T-helper 17 cell (primary cell): ENCODE measurements at places on chromosomes 6 and 20. TPM values are rescaled to one million over a fixed set of nuclear protein-coding genes. Genes with fewer than 3 reads are reported as not detected.

DNA sequence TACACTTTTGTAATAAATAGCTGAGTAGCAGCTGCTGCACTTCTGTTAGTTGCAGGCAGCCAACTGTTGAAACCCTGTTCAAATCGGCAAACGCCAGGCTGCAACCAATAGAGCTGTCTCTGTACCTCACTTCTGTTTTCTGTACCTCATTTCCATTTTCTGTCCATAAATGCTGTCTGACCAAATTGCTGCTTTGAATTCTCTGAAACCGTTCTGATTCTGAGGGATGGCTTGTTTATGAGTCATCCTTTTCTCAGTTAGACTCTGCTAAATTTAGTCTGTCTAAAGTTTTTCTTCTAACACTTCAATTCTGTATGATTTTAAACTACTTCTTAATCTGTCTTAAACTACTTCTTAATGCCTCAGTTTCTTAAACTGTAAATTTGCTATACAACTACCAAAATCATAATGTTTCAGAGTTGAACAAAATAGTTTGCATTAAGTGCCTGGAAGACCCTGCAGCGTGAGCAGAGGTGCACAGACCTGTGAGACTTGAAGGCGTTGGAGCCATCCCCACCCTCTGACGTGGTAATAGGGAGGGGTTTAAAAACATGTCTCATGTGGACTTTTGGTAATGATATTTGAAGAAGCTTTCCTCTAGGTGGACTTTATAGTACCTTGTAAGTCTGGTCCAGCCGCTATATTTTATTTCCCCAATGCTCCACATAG, 9.6 kb downstream of the BTNL2 start:
- DNase-seq = no peak

DNA sequence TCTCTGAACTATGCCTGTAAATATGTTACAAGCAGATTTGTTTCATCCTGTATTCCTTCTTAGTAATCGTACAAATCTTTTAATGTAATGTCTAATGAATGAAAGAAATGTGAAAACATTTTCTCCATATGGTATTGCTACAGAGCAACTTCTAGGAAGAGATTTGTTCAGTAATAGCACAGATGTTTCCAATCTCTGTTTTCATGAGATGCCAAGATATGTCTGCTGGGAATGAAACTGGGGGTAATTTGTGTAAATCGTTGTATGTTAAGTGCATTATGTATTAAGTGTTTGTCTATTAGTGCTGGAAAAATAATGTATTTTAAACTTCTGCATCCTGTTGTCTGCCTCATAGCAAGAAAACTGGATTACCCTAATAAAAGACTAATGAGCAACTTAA, 722.2 kb upstream of the EYS start:
- no peak for DNase-seq

DNA sequence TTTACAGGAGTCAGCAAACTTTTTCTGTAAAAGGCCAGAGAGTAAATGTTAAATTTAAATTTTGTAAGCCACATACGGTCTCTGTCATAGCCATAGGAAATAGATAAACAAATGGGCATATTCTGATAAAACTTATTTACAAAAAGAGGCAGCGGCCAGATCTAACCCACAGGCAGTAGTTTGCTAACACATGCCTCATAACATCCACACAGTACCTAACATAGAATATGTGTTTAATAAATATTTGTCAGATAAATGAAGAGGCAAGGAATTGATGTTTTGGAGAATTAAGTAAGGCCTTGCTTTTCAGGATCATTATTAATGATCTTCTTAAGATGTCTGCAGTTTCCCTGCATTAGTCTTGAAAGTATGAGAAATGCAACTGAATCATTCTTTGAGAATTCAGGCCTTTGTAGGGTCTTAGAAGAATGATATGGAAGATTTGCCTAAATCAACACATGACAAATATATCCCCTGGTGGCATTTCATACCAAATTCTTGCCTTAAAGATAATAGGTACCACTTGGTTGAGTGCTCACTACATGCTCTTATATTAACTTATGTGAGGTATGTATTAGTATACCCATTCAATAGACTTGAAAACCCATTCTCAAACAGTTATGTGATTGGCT, 39.3 kb upstream of the TRAM2 start:
- no peak for DNase-seq

- DNase-seq = no peak
Observed at GRCh38 chr20:8656335-8656734, 412.6 kb upstream of the PLCB4 start.

The FOXQ1 gene
- not detected for total RNA-seq

- no peak for DNase-seq
Observed at GRCh38 chr6:5665173-5665572, 341.6 kb downstream of the NRN1 start.

DNA sequence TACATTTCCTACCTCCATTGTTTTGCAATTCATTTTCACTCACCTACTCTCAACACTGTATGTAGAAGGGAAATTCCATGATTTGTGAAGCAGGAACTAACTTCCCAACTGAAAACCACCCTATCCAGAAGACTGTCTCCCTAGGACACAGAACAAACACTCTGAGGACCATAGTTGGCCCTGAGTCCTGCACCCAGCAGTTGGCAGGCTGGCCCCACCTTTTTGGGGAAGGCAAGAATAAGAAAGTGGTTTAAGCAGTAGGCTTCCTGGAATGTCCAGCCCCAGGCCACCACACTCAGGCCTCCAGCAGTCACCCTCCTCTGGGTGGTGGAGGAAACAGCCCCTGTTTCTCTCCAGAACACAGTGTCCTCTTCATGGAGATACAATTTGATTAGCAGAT, 258.8 kb downstream of the ARHGAP18 start:
- no peak for DNase-seq

GRCh38 chr20:40055711-40056110, 633.3 kb downstream of the MAFB start:
- no peak for DNase-seq

The FAM217A gene
- not detected for total RNA-seq

- DNase-seq = no peak
Observed at GRCh38 chr20:31675828-31676608, 38.3 kb downstream of the COX4I2 start.

The USP49 gene
- 2.1 TPM for total RNA-seq

The COL12A1 gene
- 0.08 TPM for total RNA-seq

DNA sequence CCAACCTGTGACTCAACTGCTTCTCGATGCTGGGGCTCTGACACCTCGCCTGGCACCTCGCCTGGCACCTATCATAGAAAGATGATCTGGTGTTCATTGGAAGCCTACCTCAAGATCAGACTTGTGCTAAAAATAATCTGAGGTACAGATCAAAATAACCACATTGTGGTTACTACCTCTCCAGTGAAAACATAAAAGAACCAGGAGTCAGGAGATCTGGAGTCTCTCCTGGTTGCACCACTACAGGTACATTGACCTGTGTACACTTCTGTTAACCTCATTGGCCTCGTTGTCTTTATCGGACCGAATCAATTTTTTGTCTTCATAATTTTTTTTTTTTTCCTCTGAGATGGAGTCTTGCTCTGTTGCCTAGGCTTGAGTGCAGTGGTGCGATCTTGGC, 695.9 kb downstream of the HDGFL1 start:
- DNase-seq = no peak

DNA sequence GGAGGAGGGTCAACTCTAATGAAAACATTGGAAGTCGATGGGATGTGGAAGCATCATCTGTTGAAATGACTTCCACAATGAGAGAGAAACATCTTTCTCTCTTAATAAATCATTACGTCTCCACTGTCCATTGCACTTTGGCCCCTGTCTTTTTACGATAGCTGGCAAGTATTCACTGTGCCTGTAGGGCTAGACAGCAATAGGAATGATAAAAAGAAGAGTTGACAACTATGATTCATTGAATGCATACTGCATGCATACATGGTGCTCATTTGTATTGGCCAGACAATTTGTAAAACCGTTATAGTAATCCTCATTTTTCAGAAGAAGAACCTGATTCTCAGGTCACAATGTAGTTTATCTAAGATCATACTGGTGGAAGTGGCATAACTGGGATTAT, 220.3 kb downstream of the KCNQ5 start:
- no peak for DNase-seq

DNA sequence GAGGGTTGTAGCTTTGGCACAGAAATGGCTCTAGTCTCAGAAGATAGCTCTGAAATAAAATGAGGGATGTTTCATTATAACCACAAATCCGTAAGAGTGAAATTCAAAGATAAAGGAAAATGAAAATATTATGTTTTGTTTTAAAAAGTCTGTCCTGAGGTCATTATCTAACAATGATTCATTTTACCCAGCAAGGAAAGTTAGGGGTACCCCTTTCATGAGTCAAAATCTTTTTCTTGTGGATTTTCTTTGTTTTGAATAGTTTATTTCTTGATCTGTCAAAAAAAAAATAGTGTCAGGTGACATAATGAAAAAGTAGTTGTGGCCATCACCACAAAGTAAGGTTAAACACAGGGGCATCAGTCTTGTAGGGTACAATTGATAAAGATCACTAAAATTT, 59.7 kb upstream of the MYB start:
- no peak for DNase-seq

The FOXF2 gene
- not detected for total RNA-seq

The HLA-DPA1 gene
- 71.2 TPM for total RNA-seq

The ENPP1 gene
- 1.7 TPM for total RNA-seq

The COL21A1 gene
- not detected for total RNA-seq

The HLA-DOB gene
- 6.6 TPM for total RNA-seq

DNA sequence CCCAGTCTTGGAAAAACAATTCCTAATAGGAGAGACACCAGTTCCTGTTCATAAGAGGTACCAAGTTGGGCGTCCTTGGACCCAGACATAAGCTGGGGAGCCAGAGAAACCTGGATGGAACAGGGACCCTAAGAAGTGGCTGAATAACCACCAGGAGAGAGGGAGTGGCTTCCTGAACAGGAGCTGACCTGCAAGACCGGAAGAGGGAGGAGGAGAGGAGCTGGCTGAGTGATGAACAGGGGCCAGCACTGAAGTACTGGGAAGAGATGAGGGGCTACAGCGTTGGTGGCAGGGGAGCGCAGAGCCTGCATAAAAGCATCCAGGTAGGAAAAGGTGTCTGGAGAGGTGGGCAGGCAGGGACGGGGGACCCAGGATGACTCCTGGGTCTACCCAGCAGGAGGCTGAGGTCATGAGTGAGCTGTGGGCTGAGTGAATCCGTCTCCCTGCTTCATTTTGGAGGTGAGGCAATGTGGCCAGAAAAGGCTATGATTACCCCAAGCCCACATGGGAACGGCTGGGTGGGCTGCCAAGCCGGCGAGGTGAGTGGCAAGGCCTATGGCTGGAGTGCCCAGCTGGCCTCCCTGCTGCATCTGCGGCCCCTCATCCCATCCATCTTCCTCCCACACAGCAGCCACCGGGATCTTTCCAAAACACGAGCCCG, 34.4 kb upstream of the ZFAND3 start:
- no peak for DNase-seq

DNA sequence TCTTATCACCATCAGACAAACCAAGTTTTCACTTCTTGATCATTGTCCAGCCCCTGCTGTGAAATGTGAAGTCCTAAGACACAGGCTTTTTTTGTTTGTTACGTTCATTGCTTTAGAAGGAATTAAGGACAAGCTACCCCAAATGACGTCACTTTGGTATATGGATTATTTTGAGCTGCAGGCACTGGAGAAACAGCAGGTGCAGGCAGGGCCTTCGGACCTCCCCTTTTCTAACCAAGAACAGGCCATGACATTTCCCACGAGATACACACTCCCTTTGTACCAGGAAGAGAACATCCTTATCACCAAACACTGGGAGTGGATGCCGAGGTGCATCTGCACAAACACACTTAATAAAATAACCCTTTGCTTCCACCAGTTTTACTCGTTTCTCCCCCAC, 418.0 kb upstream of the SULF2 start:
- DNase-seq = no peak

DNA sequence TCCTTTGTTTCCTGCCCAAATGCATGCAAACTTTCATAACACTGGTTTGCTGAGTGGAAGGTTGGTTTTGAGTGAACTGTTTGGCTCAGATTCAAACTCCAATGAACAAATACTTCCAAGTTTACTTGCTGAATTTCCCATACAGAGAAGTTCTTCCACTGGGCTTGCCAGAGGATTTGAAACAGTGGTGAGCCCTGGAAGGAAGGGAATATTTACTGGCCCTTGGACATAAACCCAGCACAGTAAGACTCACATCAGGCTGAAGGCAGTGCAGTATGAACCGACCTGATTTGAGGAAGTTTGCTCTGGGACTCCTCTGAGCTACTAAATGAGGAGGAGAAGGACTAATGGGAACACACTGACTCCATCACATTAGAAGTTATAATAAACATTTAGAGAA, 3.8 kb downstream of the TRAF3IP2 start:
- DNase-seq = no peak

The STMND1 gene
- total RNA-seq = not detected

The SLC17A1 gene
- not detected for total RNA-seq

The AIF1 gene
- 8.1 TPM for total RNA-seq

DNA sequence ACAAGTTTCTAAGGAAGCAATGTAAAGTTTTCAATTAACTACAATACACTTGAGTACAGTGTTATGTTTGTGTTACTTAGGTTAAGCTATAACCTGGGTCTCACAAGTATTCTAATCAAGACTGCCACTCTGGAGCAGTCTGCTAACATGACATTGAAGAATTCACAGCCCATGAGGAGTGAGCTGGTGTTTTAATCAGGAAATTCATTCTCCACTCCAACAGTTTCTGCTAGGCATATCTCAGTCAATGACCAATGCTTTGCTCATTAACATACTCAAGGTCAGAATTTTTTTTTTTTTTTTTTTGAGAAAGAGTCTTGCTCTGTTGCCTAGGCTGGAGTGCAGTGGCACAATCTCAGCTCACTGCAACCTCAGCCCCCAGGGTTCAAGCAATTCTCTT, 59.6 kb upstream of the SAMHD1 start:
- no peak for DNase-seq

DNA sequence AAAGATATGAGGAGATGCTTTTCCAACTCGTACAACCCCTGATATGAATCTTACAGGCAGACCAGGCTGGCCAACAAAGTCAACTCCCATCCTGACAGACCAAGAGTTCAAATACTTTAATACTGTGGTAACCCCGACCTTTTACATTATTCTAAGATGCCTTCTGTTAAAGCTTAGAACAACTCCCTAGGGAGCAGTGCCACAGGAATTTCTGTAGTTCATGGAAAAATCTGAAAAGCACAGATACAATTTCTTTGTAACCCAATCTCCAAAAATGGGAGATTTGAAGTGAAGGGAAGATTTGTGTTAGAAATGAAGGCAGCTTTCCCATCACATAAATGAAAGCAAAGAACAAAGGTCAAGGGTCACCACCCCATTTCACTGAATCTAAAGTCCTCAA, 151.3 kb upstream of the BEND6 start:
- no peak for DNase-seq

The BMP7 gene
- not detected for total RNA-seq

DNA sequence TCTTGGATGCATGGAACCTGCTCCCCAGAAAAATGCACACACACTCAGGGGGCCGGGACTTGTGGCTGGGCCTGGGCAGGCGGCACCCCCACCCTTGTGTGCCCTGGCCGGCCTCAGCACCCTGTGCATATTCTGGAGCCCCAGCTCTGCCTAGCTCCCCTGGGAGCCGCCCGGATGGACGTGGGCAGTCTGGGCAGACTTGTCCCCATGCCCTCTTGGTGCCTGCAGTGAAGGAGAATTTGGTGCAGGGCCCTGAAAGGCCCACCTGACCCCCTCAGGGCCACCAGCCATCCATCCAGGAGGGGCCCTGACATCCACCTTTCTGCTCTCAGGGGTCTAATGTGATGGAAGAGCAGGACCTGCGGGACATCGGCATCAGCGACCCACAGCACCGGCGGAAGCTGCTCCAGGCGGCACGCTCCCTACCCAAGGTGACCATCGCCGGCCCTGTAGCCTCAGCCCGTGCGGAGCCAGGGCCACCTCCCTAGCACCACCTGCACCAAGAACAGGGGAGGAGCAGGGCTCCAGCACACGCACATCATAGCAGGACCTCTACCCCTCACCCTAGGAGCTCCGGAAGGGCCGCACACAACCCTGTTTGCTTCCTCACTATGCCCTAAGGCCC, 62.8 kb downstream of the TCP11 start:
- DNase-seq = no peak
